Neural progenitor cell (in vitro differentiated cells): ENCODE measurements at places on chromosomes 4 and X. TPM values are rescaled to one million over a fixed set of nuclear protein-coding genes. Genes with fewer than 3 reads are reported as not detected.

The ARHGEF38 gene
- 0.28 and 0.37 TPM in 2 replicates for total RNA-seq

The UCP1 gene
- total RNA-seq: 0.28 TPM in 1 of 2 replicates, not detected in the other

The ABCD1 gene
- total RNA-seq: 0.79 and 5.0 TPM in 2 replicates

The DGKQ gene
- total RNA-seq: 5.1 and 16.0 TPM in 2 replicates

The CENPI gene
- total RNA-seq: 51.3 and 60.6 TPM in 2 replicates

The KCNIP4 gene
- 0.39 TPM in 1 of 2 replicates, not detected in the other for total RNA-seq

The PRKG2 gene
- total RNA-seq: 1.5 and 2.3 TPM in 2 replicates

The PF4V1 gene
- not detected in 2 replicates for total RNA-seq

DNA sequence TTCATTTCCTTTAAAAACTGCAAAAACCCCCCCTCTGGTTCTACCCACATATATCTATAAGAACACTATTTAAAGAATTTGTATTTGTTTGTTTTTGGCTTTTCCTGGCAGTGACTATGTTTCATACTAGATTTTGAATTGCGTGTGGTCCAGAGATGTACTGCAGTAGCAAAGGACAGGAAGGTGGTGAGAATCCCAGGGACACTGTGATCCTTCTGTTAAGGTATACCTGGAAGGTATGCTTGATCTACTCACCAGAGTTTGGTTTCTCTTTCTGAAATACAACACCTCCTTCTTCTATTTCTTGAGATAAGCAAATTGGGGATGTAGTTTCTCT, 129.6 kb upstream of the RASGEF1B start:
- no peaks in the 10 kb centered on the region for H3K36me3 ChIP-seq
- no peaks in the 10 kb centered on the region for H3K27me3 ChIP-seq
- H3K4me3 ChIP-seq: no peak overlapping the region
- no peak for DNase-seq
- H3K27ac ChIP-seq: peak overlapping the region; percentile 34

DNA sequence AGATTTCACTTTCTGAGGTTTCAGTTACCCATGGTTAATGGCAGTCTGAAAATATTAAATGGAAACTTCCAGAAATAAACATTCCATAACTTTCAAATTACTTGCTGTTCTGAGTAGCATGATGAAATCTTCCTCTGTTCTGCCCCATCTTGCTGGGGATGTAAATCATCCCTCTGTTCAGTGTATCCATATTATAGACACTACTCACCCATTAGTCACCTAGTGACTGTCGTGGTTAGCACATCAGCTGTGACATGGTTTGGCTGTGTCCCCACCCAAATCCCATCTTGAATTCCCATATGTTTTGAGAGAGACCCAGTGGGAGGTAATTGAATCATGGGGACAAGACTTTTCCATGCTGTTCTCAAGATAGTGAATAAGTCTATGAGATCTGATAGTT, 125.5 kb upstream of the GIMD1 start:
- no peak overlapping the region for H3K4me3 ChIP-seq
- H3K36me3 ChIP-seq: no peaks in the 10 kb centered on the region

DNA sequence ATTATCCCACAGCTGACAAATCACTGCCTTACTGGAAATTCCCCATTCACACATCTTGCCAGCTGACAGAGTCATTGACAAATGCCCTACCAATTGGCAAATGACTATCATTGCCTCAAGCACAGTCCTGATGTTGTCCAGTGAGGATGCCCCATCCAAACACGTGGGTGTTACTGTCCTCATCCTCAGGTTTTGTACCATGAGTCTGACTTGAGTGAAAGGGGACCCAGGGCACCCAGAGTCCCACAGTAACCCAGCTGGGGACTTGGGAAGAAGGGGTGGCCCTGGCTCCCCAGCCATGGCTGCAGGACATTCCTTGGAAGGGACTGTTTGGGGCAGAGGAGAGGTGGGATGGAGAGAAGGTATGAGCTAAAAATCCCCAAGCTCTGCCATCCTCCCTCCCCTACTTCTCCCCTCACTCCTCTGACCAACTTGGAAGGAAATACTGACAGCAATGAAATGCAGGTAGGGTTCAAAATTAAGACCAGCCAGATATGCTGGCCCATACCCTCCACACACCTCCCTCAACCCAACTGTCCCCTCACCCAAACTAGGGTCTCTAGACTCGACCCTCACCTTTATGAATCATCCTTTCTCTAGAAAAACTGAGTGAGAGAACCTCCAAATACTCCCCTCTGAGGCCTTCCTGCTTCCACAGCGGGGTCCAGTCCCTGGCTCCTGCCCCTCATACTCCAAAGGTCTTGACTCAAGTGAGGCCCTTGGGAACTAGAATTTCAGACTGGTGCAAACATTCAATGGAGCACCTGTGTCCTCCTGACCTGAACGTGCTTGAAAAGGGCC, 5.1 kb downstream of the TIMP1 start:
- H3K27me3 ChIP-seq: no peaks in the 10 kb centered on the region
- no peaks in the 10 kb centered on the region for H3K36me3 ChIP-seq
- H3K27ac ChIP-seq: no peak overlapping the region

- H3K27me3 ChIP-seq: no peaks in the 10 kb centered on the region
- H3K27ac ChIP-seq: no peak overlapping the region
- H3K4me1 ChIP-seq: no peaks in the 10 kb centered on the region
- H3K4me3 ChIP-seq: no peak overlapping the region
Measured at GRCh38 chr4:187477224-187477623, 518.3 kb upstream of the ZFP42 start.

DNA sequence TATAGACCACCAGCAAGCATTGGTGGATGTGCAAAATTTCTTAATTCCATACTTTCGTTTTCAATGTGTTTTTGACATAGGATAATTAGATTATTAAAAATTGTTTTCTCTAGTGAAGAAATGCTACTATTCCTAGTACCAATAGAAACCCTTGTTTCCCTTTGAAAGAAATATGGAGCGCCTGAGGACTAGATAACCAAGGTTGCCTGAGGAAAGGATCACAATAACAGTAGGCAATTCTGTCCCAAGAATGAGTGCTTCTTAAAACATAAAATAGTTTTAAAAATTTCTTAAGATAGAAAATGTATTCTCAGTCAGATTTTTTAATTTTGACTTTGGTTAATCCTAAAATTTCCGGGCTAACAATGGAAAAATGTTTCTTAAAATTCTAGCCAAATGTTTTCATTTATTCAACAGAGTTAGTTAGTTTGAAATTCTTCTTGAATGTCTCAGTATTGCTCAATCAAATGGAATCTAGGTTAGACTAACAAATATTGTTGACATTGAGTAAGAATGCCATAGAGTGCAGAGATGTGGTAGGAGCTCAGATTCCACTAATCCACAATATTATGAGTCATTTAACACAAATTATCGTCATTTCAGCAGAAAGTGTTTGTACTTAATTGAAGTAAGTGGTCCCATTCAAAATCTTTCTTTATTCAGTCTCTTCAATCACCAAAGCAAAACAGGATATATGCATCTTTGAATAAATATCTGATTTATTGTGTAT, 666.0 kb downstream of the GRID2 start:
- no peak overlapping the region for H3K4me3 ChIP-seq
- H3K4me1 ChIP-seq: no peaks in the 10 kb centered on the region
- no peaks in the 10 kb centered on the region for H3K27me3 ChIP-seq
- DNase-seq: no peak

- no peak overlapping the region for H3K27ac ChIP-seq
- no peaks in the 10 kb centered on the region for H3K27me3 ChIP-seq
- H3K36me3 ChIP-seq: no peaks in the 10 kb centered on the region
Measured at GRCh38 chr4:15106399-15106798, 104.1 kb downstream of the CPEB2 start.

DNA sequence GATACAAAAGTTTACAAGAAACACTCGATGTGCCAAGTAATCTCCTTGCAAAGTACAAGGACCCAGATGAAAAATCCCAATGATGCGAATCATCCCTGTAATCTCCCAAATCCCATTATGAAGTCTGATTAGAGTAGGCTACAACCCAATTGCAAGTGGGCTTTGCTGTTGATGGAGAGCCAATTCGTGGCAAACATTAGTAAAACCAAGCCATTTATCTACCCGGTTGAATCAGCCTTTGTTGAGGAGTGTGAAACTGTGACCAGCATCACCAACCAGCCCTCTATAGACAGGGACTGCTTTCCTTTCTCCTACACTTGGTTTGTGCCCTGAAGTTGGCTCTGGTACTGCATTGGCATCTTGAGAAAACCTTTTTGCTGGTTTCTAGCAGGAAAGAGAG, 1.2 kb upstream of the PRPS2 start:
- peaks cover 15% of the 10 kb centered on the region for H3K27me3 ChIP-seq
- H3K4me3 ChIP-seq: no peak overlapping the region
- H3K4me1 ChIP-seq: no peaks in the 10 kb centered on the region
- no peak overlapping the region for H3K27ac ChIP-seq
- no peak for DNase-seq

DNA sequence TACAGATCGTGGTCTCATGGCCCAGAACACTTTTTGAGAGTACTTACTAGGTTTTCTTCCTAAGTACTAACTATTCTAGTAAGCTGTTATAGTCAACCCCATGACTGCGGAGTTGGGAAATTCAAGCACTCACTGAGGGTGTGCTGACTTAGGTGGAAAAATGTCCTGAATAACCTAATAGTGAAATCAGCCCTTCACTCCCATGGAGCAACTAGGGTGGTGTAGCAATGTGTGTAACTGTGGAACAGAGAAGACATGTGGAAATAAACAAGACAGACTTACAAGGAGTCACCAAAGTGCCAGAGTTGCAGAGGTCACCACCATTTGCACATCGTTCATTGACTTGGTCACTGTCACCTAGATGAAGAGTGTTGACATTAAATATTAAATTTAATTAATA, 12.1 kb upstream of the VSIG4 start:
- H3K4me1 ChIP-seq: no peaks in the 10 kb centered on the region
- no peaks in the 10 kb centered on the region for H3K27me3 ChIP-seq
- no peak overlapping the region for H3K27ac ChIP-seq
- H3K4me3 ChIP-seq: no peak overlapping the region

GRCh38 chrX:120464411-120464810, 4.7 kb downstream of the LAMP2 start:
- H3K36me3 ChIP-seq: no peaks in the 10 kb centered on the region
- H3K4me1 ChIP-seq: no peaks in the 10 kb centered on the region
- no peak overlapping the region for H3K27ac ChIP-seq
- no peak overlapping the region for H3K4me3 ChIP-seq
- no peaks in the 10 kb centered on the region for H3K27me3 ChIP-seq
- no peak for DNase-seq

DNA sequence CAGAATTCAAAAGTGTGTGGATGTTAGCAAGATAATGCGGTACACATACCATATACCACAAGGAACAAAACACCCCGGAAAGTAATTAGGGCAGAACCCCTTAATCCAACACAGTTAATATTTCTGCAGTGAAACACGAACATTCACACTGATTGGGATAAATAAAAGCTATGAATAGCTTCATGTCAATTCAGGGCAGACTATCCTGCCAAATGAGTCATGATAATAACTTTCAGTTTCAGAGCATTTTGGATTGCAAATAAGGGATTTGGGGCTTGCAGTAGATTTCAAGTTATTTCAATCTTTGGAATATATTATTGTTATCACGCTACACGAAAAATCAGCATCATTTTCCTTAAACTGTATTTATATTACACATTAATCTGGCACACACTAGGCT, 24.3 kb downstream of the IRF2 start:
- H3K27ac ChIP-seq: no peak overlapping the region
- H3K4me3 ChIP-seq: no peak overlapping the region
- H3K4me1 ChIP-seq: peaks cover 34% of the 10 kb centered on the region
- no peaks in the 10 kb centered on the region for H3K27me3 ChIP-seq
- no peak for DNase-seq

DNA sequence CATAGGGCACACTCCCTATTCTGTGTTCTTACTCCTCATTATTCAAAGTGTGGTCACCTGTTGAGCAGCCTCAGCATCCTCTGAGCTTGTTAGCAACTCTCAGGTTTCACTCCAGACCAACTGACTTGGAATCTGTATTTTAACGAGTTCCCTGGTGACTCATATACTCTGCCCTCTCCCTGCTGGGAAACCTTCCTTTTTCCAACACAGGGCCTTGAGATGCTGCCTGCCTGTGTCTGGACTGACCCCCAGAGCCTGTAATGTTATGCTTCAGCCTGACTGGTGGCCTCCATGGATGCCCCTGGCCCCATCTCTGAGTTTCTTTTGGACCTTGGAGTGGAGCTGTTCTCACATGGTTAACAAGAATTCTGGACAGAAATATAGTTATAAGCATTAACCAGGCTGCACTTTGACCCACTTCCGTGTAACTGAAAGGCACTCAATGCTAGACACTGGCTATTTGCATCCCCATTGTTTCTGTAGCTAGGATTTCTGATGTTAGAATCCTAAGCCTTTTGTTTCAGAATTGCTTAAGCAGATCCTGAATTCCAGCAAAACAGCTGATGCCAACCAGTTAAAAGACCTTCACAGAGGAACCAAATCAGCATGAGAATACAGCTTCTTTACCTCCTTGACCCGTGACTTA, 262.6 kb downstream of the STIM2 start:
- H3K27me3 ChIP-seq: no peaks in the 10 kb centered on the region
- no peaks in the 10 kb centered on the region for H3K36me3 ChIP-seq
- peak overlapping the region; percentile 77 for H3K27ac ChIP-seq

DNA sequence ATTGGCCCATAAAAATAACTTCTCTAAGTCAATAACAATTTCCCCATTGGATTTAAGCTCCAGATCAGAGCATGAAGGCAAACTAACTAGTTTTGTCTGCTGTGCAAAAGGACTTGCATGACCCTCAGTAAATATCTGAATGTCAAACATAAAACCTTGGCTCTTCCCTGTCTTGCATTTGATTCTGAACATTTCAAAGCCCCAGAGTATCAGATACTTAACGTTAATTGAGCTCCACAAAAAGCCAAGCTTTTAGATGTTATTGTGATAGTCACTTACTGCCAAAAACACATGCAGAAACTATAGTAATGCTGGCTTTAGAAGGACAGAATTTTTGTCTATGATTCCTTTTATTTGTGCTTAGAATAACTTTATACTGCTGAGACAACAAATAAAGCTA, 664.2 kb downstream of the ADGRL3 start:
- no peak overlapping the region for H3K4me3 ChIP-seq
- H3K27me3 ChIP-seq: no peaks in the 10 kb centered on the region
- H3K4me1 ChIP-seq: peaks cover 13% of the 10 kb centered on the region
- no peak overlapping the region for H3K27ac ChIP-seq
- DNase-seq: no peak

GRCh38 chr4:67691328-67691727, 9.6 kb downstream of the UBA6 start:
- H3K27me3 ChIP-seq: no peaks in the 10 kb centered on the region
- H3K36me3 ChIP-seq: no peaks in the 10 kb centered on the region
- no peak for DNase-seq
- no peaks in the 10 kb centered on the region for H3K4me1 ChIP-seq
- no peak overlapping the region for H3K4me3 ChIP-seq
- no peak overlapping the region for H3K27ac ChIP-seq
